ENCODE measurements at places on chromosomes 11 and 22.

DNA sequence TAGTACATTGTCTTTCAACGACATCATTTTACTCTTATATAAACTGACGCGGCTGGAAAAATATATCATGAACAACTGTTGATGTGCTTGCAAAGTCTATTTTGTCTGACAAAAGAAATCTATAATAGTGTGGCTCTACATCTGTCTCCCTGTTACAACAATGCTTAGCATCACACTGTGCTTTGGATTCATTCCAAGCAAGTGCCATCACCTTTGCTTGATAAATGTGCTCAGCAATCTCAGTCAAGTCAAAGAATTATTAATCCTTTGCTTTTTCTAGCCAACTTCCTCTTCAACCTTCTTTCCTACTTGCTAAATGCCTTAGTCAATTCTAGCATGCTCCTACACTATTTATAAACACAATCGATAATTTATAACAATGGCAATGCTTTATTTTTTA, 140.5 kb downstream of the FCHSD2 start:
- ATAC-seq: no peak

- ATAC-seq: peak; percentile 1
These were observed 635 bp upstream of the LDHA start for GRCh38 chr11:18393581-18394274.

DNA sequence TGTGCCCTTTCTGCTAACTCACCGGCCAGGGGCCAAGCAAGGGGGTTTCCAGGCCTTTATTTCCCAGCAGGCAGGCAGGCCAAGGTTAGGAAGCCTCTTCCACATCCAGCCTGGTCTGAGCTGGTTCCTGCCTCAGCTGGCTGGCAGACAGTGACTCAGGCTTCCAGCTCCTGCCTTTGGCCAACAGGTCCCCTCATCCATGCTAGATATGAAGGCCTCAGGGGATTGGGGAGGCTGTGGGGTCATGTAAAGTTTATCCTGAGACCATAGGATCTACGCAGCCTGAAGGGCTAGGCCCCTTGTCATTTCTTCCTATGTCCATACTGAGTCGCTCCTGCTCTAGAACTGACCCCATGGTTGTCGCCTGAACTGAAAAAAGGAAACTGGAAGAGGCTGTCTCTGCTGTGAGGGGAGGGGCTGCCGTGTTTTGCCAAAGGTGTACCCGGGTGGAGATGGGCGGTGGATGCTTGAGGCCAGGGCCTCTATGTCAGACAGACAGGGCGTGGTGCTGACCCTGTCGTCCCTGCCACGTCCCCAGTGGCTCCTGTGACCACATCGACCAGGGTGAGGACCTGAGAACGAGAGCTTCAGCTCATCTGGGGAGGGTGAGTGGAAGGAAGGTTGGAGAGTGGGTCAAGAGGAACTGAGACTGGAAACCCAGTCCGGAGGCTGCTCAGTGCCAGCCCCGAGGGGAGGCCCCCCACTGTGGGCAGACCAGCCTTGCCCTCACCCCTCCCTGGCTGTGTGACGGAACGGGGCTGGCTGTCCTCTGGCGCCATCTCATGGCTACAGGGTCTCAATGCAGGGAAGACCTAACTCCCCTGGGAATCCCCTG, 17.0 kb downstream of the P2RY6 start:
- ATAC-seq: peak; percentile 86

DNA sequence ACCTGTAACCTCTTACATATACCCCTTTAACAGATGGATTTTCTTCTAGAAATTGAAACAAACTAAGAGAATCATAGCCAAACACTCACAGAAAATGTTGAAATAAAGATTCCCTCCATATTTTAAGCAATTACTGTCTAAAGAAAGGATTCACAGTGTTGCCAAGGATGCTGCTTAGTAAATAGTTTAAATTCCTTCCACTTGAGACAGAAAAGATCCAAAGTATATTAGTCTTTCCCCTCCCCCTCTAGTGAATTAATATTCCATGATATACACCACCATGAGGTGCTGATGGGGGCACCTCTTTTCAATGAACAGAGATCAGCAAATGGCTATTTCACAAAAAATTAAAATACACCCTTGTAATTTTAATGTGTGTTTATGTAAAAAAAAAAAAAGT, 186.8 kb downstream of the SOX6 start:
- ATAC-seq: peak; percentile 43

- ATAC-seq: no peak
These were observed 232.9 kb downstream of the ETS1 start for GRCh38 chr11:128354476-128354875.

DNA sequence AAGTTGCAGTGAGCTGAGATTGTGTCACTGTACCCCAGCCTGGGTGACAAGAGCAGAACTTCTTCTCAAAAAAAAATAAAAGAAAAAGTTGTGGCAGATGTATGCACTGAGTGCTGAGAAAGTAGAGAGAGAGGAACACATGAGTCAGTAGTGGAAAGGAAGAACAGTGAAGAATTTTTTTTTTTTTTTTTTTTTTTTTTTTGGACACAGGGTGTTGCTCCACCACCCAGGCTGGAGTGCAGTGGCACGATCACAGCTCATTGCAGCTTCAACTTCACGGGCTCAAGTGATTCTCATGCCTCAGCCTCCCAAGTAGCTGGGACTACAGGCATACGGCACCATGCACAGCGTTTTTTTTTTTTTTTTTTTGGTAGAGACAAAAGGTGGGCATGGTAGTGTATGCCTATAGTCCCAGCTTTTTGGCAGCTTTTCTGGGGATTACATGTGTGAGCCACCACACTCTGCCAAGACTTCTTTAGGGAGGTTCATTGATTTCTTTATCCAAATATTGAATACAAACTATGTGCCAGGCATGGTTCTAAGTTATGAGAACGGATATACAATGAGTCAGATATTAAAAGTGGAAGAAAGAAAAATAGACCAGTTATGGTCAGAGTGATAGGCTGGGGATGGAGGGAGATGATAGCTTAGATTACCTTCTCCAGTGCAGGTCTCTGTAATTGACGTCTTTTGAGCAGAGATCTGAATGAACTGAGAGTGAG, 62.0 kb downstream of the YAP1 start:
- peak; percentile 61 for ATAC-seq

- no peak for ATAC-seq
These were observed 33.0 kb upstream of the NUP160 start for GRCh38 chr11:47881145-47881544.

- no peak for ATAC-seq
These were observed 194.5 kb downstream of the NAV2 start for GRCh38 chr11:19907008-19907579.

DNA sequence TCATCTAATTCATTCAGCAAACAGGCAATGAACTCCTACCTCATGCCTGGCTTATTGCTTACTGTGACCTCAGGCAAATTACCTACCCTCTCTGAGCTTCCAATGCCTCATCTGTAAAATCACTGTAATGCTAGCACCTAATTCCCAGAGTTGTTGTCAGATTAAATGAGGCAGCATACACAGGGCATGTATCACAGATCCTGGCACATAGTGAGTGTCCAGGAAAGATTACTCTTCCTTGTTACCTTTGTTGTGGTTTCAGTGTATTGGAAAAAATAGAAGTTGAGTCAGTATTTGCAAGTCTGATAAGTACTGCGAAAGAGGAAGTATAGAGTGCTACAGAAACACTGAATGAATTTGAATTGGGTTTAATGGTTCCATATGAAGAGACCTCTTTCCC, 26.4 kb upstream of the LRRC55 start:
- no peak for ATAC-seq

DNA sequence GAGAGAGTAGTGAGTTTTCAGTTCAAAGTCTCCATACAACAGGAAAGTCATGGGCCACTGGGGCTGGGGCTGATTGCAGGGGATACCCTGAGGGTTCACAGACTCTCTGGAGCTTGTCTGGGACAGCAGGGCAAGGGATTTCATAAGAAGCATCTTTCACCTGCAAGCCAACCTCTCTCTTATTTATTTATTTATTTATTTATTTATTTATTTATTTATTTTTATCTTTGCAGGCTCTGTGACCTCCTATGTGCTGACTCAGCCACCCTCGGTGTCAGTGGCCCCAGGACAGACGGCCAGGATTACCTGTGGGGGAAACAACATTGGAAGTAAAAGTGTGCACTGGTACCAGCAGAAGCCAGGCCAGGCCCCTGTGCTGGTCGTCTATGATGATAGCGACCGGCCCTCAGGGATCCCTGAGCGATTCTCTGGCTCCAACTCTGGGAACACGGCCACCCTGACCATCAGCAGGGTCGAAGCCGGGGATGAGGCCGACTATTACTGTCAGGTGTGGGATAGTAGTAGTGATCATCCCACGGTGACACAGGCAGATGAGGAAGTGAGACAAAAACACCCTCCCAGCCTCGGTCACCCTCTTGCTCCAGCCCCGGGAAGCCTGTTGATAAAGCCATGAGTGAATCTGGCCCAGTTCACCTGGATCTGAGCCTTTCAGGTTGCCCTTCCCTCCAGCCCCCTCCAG, 68.4 kb downstream of the GGTLC2 start:
- ATAC-seq: no peak

GRCh38 chr11:65053827-65054508, 4.4 kb downstream of the NAALADL1 start:
- ATAC-seq: no peak

GRCh38 chr11:120336641-120337354, 585 bp downstream of the ARHGEF12 start:
- peak; percentile 39 for ATAC-seq

GRCh38 chr11:103114836-103115235, 5.6 kb downstream of the DYNC2H1 start:
- ATAC-seq: no peak

DNA sequence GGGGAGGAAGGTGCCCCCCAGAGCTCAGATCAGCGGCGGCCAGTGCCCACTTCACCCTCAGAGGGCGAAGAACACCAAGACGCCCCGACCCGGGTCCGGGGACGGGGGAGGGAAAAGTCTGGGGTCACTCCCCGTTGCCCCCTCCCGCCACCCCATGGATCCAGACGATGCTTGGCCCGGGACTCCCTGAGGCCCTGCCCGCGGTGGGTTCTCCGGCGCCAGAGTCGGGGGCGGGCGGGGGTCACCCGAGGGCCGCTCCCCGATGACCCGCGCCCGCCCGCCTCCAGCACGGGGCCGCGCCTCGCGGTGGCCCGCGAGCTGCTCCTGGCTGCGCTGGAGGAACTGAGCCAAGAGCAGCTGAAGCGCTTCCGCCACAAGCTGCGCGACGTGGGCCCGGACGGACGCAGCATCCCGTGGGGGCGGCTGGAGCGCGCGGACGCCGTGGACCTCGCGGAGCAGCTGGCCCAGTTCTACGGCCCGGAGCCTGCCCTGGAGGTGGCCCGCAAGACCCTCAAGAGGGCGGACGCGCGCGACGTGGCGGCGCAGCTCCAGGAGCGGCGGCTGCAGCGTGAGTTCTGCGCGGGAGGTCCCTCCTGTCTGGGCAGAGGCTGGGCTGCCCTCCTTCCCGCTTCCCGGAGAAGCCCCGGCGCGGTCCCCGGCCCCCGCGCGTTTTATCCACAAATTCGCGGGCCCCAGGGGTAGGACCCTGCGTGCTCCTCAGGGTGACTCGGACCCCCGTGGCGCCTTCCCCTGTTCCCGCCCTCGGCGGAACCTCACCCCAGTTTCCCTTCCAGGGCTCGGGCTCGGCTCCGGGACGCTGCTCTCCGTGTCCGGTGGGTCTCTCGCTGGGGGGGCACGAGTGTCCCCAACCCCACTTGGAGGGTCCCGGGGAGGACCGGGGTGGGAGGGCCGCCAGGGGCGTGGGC, 1.1 kb downstream of the NLRP6 start:
- ATAC-seq: no peak

- ATAC-seq: no peak
These were observed 153.0 kb upstream of the LRRC4C start for GRCh38 chr11:41612415-41612814.

DNA sequence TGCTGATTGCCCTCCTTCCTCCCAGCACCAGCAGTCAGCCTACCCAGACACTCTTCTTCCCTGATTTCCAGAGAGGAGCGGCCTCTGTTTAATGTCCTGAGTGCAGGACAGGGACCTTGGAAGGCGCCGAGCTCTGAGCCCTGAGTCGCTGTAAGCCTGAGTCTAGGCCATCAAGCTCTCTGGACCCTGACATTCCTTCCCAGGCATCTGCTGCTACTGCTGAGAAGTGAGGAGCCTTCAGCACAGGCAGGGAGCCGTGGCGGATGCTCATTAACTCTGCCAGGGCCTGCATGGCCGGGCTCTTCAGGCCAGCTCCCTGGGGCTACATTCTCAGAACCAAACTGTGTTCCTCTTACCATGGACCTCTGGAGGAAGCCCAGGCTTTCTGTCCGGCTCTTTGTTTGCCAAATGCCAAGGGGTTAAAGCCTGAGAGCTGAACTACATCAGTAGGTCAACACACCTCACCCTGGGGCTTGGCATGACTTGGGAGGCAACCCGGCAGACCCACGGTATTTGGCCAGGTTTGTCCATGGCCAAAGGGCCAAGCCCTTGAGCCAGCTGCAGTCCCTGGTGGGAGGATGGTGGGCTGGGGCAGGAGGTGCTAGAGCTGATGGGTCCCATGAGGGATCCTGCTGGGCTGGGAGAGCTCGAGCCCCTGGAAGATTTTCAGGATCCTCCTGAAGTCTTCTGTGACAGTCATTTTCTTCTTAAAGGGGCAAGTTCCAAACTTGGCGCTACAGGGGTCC, 721.4 kb downstream of the BRD1 start:
- no peak for ATAC-seq

DNA sequence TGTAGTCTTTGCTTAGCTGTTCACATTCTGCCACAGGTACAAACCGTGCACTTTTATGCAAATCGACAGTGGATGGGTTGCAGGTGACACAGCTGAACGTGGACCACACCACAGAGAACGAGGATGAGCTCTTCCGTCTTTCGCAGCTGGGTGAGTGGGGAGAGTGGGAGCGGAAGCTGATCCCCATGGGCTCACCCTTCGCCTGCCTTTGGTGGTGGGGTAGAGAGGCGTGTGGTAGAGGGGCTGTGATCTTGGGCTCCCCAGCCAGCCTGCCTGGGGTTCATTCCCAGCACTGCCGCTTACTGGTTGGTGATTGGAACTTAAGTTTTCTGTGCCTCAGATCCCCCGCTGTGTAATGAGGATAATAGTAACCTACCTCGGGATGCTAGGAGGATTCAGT, 19.1 kb downstream of the TAB1 start:
- ATAC-seq: no peak

- ATAC-seq: no peak
These were observed 15.4 kb upstream of the TMPRSS13 start for GRCh38 chr11:117944554-117944953.

DNA sequence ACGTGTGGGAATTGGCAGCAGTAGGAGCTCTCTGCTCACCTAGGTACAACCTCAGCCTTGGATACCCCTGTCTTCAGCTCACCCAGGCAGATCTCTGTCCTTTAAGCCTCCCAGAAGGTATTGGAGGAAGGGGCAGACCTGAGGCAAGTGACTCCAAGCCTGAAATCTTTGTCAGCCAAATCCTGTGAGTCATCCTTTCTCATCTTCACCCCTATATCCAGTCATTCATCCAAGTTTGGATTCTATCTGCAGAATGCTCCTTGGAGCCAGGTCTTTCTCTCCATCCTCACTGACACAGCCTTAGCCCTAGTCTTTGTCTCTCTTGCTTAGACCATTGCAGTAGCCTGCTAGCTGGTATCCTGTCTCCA, 10.4 kb upstream of the THY1 start:
- ATAC-seq: peak; percentile 55
